Effector CD4-positive, alpha-beta T cell (primary cell): ENCODE measurements at places on chromosomes 7 and 10.
A peak's percentile ranks its signal among the peaks of the same experiment; 100 is the strongest.

GRCh38 chr7:136887317-136887716 is 18.9 kb downstream of the CHRM2 start:
- no peak for DNase-seq

DNA sequence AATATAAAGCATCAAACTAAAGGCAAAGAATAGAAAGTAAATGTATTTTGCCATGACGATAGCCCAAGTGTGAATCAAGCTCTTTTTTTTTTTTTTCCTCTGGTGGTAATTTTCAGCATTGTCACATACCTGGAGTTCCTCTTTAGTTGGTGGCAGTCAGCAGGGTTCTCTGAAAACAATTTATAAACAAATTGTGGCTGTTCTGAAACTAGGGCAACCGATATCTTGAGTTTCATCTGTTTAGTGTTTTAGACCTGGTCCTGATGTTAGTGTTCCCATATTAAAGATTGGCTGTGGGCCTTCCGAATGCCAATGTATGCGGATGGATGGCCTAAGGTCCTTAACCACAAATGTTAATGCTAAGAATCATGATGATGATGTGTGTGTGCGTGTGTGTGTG is 713.1 kb downstream of the GATA3 start:
- no peak for DNase-seq

GRCh38 chr7:133983685-133984419 is 143.3 kb upstream of the LRGUK start:
- no peak for DNase-seq

- DNase-seq, result no peak
Observed at GRCh38 chr10:78229489-78229888, 195.8 kb downstream of the RPS24 start.

- DNase-seq, result no peak
Observed at GRCh38 chr7:132130497-132130896, 445.8 kb downstream of the PLXNA4 start.

- DNase-seq, result no peak
Observed at GRCh38 chr10:7718685-7719084, 15.6 kb downstream of the ITIH2 start.

- DNase-seq, result no peak
Observed at GRCh38 chr7:149666360-149666945, 106.9 kb downstream of the ZNF467 start.

GRCh38 chr7:157897681-157898080 is 560.9 kb downstream of the DNAJB6 start:
- no peak for DNase-seq

DNA sequence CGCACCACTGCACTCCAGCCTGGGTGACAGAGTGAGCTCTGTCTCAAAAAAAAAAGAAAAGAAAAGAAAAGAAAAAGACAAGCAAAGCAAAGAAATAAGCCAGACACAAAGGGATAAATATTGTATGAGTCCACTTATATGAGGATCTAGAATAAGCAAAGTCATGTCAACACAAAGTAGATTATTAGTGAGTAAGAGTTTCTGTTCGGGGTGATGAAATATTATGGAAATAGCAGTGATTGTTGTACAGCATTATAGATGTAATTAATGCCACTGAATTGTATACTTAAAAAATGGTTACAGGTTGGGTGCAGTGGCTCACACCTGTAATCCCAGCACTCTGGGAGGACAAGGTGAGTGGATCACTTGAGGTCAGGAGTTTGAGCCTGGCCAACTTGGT is 83.2 kb downstream of the HIP1 start:
- DNase-seq, result no peak

- no peak for DNase-seq
Observed at GRCh38 chr7:143388491-143389101, 7.5 kb downstream of the ZYX start.

DNA sequence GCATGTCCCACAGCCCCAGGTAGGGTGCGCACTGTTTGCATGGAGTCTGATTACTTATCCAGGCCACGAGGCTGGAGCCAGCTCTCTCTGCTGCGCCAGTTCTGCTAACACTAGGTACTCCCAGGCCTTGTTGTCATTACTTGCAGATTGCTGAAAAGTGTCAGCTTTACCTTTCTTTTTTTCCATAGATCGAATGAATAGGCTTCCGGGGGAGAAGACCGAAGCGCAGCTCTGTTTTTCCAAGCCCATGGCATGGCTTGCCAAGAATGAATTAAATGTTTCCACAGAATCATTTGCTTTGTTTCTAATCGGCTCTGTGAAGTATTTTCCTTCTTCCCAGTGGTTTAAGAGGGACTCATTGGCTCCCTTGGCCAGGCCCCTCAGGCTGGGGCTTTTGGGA is 285.8 kb downstream of the BMPER start:
- no peak for DNase-seq

- no peak for DNase-seq
Observed at GRCh38 chr7:154795014-154795413, 207.9 kb downstream of the PAXIP1 start.

- peak; percentile 48 for DNase-seq
Observed at GRCh38 chr7:142853739-142854371, 1.0 kb upstream of the EPHB6 start.

GRCh38 chr10:102670871-102671434 is 26.7 kb downstream of the TRIM8 start:
- DNase-seq, result no peak

- DNase-seq, result no peak
Observed at GRCh38 chr10:99682752-99683151, 23.4 kb downstream of the ENTPD7 start.

GRCh38 chr7:84196084-84196503 is 1.5 kb upstream of the SEMA3A start:
- no peak for DNase-seq

DNA sequence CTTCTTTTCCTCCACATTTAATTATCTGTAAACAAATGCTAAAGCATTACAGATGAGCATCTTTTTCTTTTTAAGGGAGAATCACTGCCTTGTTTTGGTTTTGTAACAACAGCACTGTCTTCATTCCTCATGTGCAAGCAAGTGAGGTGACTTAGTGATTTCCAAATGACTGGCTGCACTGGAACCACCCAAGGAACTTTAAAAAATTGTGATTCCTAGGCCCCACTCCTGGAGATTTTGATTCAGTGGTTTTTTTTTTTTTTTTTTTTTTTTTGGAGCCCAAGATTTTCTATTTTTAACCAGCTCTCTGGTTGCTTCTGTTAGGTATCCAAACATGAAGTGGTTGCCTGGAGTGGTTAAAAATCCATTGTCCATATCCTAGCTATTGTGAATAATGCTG is 176.2 kb downstream of the LRMDA start:
- no peak for DNase-seq

- DNase-seq, result no peak
Observed at GRCh38 chr10:49478819-49479218, 60.1 kb downstream of the ERCC6 start.

- DNase-seq, result no peak
Observed at GRCh38 chr7:1919539-1920265, 249.6 kb downstream of the ELFN1 start.

DNA sequence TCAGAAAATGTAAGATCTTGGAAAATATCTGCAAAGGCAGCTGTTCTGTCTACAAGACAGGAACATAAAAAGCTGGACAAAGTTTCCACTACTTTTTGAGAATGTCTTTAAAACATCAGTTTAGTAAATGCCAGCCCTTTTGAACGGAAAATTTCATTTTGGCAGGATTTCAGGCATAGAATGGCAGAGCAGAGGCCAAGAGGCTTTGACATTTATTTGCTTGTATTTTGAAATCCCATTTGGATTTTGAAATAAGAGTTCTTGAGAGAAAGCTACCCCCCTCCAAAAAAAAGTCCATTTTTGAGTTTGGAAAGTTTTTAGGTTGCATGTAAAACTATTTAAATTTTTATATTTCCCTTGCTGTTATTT is 3.1 kb upstream of the ETV1 start:
- no peak for DNase-seq

GRCh38 chr7:121530227-121531174 is 134.4 kb upstream of the FAM3C start:
- peak; percentile 3 for DNase-seq

- no peak for DNase-seq
Observed at GRCh38 chr7:38629651-38630510, 1.3 kb downstream of the AMPH start.

DNA sequence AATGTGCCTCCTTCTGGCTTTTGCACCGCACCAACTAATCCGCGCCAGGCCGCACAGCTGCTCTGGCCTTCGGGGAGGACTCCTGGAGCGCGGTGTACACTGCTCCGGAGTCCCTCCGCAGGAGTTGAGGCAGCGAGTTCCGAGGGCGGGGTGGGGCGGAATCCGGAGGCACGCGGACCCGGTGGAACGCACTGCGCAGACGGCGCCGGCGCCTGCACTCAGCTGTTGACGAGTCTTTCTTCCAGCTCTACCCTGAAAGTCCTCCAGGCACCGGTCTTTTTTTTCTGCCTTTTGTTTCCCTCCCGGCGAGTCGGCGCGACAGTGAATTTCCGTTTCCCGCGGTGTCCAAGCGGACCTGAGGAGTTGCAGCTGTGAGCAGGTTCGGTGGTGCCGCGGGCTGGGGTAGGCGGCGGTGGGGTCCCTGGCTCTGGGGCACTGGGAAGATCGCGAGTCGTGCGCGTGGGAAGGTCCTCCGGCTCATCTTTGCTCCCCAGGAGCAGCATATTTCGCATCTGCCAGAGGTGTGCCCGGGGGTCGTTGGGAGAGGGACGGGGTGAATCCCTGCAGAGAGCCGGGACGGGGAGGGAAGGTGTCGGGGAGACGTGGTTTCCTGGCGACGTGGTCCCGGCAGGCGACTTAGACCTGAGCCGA is 44.1 kb downstream of the SFTPD start:
- DNase-seq, result no peak

DNA sequence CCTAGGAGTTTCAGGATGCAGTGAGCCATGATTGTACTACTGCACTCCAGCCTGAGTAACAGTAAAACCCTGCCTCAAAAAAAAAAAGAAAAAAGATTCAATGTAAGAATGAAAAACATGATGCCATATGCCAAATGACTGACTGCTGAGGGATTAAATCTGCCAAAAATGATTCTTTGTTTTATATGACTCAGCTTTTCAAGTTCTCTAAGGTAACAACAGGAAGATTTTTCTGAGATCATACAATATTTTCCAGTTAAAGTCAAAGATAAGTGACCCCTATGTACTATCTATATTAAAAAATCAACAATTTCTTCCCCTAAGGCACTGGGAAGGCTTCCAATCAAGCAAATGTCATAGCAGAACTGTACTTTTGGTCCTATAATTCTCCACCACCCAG is 271.2 kb upstream of the IMMP2L start:
- DNase-seq, result no peak

DNA sequence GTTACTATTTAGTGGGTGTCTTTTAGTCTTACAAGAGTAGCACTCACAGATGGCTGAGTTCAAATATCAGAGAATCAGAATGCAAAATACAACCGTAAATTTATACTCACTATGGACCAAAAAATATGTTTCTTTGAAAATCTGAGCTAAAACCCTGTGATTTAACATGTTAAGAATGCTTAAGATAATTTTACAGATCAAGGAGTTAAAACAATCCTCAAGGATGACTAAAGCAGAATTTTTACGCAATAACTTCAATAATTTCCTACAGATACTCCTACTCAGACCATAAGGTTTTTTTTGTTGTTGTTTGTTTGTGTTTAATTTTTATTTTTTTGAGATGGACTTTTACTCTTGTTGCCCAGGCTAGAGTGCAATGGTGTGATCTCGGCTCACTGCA is 47.9 kb upstream of the CCDC6 start:
- DNase-seq, result no peak

- DNase-seq, result no peak
Observed at GRCh38 chr10:71223347-71224058, 11.1 kb downstream of the UNC5B start.

- no peak for DNase-seq
Observed at GRCh38 chr10:50636618-50637579, 13.1 kb upstream of the SGMS1 start.

DNA sequence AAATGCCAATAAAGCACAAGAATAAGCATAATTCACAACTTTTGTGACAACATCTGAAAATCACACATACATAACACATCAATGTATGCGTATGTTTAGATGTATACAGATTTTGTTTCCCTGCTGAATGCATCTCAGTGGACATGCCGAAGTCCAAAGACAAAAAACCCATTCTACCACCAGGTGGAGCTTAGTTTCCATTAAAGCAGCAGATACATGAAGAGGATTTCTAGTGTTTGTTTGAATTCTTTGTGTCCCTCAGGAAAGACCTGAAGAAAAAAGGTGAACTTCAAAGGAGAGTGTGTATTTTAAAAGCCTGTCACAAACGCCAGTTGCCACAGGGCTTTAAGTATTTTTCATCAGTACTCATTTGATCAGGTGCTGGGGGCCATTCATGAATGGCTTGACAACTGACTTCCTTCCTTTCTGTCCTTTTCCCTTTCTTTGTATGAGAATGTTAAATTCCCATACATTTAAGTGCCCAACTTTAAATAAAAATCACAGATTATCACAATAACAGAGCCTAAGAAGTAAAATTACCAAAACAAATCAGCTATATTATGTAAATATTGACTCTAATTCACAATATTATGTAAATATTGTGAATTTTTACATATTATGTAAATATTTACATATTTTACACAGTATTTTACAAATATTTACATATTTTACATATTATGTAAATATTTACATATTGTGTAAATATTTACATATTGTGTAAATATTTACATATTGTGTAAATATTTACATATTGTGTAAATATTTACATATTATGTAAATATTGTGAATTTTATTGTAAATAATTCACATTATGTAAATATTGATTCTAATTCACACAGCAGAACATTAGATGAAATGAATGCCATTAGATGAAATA is 343.0 kb downstream of the CRPPA start:
- no peak for DNase-seq

DNA sequence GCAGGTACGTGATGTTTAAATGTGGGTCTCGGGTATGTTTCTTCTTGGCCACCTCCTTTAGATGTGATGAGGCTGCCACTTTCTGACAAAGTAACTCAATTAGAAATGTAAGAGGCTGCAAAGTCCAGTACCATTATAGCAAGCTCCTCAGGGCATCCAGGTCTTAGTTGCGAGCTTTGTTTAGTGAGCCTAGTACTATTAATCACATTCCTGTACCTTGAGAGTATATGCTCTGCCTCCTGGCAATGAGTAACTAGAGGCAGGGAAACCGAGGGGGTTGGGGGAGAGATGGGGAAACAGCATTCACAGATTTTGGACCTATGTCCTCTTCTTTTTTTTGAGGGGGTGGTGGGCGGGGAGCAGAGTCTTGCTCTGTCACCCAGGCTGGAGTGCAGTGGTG is 131.8 kb downstream of the GFRA1 start:
- DNase-seq, result no peak

DNA sequence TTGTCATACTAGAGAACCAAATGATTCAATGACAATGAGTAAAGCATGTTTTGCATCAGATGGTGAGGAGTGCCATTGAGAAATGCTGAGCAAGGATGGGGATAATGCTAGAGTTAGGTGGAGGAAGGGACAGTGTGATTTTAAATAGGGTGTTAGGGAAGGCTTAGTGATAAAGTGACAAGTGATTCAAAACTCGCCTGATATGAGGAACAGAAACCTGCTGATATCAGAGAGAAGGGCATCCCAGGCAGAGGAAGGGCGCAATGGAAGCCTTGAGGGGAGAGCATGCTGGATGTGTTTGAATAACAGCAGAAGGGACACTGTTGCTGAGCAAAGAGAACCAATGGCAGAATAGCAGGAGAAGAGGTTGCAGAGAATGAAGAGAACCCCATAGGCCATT is 196.2 kb downstream of the NRG3 start:
- DNase-seq, result no peak

GRCh38 chr7:28908775-28909174 is 49.4 kb downstream of the TRIL start:
- DNase-seq, result no peak

GRCh38 chr7:4066626-4067475 is 615.2 kb upstream of the FOXK1 start:
- no peak for DNase-seq
